Activated T-cell treated with anti-CD3 and anti-CD28 coated beads, Interleukin-2, amount 50 U/mL, for 4 hours (primary cell): ENCODE measurements at places on chromosomes 7 and 10.

DNA sequence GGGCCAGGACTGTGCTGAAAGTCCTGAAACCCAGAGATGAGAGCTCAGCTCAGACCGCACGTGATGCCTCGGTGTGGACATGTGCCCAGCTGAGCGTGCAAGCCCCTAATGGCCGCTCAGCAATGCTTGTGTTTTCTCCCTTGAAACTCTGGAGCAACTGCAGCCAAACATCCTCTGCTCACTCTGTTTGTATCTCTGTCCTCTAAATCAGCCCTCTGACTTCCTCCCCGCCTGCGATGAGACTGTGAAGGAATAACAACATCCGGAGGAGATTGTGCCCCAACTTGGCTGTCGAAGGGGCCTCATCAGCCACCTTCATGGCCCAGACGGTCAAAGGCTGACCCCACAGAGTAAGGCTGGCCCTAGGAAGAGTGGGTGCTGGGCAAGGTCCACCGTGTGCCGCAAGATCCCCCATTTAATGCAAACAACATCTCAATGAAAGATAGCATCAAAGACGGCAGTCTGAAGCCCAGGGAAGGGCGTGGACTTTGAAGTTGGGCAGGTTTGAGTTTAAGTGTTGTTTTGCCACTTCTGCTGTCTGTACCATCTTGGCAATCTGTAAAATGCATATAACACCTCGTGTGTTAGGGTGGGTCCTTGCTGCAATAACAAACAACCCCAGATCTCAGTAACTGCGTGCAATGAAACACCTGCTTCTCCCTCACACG is 39.9 kb downstream of the CALML3 start:
- DNase-seq, result no peak

DNA sequence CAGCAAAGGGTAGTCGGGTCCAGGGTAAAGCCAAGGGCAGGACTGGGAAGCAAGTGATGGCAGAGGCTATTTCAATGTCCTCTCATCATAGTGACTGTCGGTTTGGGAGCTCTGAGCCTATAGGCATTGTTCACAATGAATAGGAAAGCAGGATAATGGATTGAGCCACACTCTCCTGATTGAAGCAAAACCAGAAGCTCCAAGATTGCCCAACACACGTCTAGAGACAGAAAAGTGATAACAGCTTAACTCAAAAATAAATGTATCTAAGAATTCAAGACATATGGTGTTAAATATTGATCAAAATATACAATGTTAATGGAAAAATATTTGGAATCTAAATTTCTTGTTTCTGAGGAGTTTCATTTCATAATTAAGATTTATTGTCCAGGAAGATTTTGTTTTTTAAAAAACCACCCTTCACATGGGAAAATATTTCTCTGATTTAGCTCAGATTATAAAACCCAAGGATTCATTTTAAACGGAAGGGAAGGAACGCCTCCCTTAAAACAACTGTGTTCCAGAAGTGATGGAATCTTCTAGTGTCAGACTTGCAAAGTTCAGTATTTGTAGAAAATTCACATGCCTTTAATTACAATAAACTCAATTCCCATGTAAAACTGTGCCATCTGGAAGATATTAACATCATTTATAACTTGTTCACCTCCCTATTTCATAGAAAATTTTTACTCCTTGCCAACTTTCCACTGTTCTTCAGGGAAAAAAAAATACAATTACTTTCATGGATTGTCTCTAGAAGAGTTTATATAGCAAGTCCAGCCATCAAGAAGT is 54.5 kb downstream of the NRP1 start:
- no peak for DNase-seq

DNA sequence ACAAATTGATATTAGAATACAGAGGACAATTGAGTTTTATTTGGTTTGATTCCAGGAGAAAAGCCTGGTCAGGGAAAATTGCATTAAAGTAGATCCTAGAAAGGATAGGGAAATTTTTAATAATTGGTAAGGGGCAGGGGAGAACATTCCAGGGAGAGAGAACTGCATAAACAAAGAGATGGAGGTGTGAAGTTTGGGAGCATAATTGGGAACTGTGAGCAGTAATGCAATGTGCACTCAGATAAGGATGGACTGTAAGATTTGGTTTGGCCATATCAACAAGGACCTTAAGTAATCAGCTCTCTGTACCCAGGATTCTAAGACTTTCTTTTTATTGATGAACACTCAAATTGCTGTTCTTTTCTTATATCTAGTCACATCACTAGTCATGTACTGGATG is 41.4 kb downstream of the ZMYND11 start:
- no peak for DNase-seq

GRCh38 chr10:119608316-119609155 is 11.8 kb upstream of the TIAL1 start:
- peak; percentile 24 for DNase-seq

DNA sequence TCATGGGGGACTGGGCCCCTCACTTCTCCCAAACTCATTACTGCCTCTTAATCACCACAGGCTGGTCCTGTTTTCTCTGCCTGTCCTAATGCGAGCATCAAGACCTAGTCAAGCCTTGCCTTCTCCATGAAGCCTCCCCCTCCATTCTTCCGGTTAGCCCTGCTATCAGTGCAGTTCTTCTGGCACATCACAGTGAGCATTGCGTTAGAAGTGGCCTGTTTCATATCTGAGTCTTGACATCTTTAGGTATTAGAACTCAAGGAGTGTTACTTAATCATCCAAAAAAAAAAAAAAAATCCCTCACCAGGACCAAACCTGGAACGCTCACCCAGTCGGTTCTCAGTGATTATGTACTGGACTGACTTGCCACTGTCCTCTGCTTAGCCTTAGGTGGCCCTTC is 17.4 kb downstream of the SNX10 start:
- DNase-seq, result no peak

- no peak for DNase-seq
Measured at GRCh38 chr10:104577861-104578521, 63.1 kb upstream of the SORCS3 start.

DNA sequence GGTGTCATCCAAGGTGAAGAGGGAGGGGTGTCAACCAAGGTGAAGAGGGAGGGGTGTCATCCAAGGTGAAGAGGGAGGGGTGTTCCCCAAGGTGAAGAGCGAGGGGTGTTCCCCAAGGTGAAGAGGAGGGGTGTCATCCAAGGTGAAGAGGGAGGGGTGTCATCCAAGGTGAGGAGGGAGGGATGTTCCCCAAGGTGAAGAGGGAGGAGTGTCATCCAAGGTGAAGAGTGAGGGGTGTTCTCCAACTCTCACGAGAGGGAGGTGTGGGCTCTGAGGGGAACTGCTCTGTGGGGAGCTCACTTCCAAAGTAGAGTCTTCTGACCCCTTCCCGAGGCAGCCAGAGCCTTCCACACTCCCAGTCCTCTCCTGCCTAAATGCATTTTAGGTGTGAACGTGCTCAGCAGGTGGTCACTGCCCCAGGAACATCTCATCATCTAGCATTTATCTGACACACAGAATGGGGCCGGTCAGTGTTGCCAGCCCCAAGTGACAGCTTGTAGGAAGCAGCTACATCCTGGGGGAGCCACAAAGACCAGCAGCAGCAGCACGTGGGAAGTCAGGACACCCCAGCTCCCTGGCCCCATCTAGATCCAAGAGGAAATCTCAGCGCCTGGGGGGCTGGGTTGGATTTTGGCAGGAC is 323.8 kb downstream of the GLRX3 start:
- no peak for DNase-seq

GRCh38 chr10:64658528-64658927 is 1137.3 kb downstream of the REEP3 start:
- no peak for DNase-seq
